ENCODE measurements at places on chromosomes 7 and 10. TPM values are rescaled to one million over a fixed set of nuclear protein-coding genes. Genes with fewer than 3 reads are reported as not detected.

FRAT2 gene
- total RNA-seq = 7.6 TPM

XRCC2 gene
- 0.31 TPM for total RNA-seq

FBXL15 gene
- total RNA-seq = 13.1 TPM

EBLN1 gene
- total RNA-seq = not detected

AS3MT gene
- total RNA-seq = 12.2 TPM
